Stimulated activated CD4-positive, alpha-beta T cell treated with anti-CD3 and anti-CD28 coated beads, Interleukin-15, amount 100 ng/mL, for 24 hours (primary cell): ENCODE measurements at places on chromosomes 6 and 20.
A peak's percentile ranks its signal among the peaks of the same experiment; 100 is the strongest.

DNA sequence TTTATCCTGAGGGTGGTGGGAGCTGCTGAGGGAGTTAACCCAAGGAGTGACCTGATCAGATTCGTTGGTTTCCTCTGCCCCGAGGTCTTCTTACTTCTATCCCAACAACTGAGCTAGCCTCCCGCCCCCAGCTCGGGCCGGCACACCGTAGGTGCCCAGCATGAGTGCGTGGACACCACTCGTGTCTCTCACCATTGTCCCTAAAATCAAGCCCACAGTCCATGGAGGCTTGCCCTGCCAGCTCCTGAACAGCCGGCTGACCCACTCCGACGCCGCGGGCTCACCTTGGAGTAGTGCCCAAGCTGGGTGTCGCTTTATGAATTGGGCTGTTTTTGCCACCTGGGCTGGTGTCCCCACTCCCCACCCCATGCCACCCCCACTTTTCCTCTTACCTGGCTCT lies 59.0 kb upstream of the CCDC167 start:
- DNase-seq, result no peak

- DNase-seq, result no peak
These were observed 11.1 kb upstream of the PPP1R3G start for GRCh38 chr6:5073992-5074391.

DNA sequence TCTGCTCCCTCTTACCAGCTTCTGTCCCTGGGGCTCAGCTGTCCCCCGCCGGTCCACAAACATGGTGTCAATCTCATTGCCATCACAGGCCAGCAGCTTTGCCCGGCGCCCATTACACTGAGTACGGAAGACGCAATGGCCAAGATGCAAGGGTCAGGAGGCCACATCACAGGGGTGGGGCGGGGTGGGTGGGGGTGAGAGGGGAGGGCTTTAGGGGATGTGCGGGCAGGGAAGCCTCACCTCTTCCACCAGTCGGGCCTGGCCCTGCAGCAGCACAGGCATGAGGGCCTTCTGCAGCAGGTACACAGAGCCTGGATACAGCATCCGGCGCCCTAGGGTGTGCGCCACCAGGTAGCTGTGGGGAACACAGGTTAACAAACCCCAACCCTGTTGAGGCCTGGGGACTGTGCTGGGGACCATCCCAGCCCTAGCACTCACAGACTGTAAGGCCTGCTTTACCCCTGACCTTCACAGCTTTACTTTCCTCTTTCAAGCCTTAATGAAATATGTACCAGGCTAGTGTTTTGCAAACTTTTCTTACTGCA lies 10.8 kb upstream of the LY6G5C start:
- DNase-seq, result no peak

DNA sequence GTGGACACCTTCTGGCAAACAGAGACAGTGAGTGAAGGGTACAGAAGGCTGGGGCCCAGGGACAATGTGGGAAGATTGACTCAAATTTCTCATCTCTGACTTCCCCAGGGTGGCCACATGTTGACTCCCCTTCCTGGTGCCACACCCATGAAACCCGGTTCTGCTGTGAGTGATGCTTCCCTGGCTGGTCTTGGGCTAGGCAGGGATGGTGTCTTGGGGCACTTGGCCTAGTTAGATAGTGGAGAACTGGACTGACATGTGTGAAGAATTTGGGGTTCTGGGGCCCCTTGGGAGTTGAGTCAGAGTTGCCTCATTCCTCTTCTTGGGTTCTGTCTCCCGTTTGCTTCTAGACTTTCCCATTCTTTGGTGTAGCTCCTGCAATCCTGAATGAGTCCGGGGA lies 34.2 kb downstream of the GSS start:
- DNase-seq, result peak; percentile 32

DNA sequence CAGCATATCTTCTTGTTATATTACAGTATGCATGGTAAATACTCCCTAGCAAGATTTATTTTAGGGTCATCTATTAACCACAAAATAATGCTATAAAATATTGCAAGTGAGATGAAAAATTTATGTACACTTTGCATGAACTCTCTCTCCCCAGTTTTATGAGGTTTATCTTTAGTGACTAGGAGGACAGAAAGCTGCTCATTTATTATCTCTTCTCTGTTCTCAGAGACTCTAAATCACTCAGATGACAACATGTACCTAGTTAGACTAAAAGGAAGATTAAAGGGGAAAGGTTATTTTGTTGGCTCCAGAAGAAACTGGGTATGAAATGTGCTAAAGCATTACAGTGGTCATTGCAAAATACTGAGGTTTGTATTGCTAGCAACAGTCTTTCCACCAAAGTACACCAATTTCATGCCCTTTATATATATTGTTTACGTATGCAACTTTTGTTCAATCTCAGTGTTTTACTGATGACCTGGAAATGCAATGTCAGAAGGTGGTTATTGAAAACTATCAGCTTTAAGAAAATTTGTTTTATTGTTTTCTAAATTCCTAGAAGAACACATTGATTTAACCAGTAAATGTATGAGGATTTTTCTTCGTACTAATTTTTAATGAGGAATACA lies 11.8 kb downstream of the RFX6 start:
- DNase-seq, result no peak

DNA sequence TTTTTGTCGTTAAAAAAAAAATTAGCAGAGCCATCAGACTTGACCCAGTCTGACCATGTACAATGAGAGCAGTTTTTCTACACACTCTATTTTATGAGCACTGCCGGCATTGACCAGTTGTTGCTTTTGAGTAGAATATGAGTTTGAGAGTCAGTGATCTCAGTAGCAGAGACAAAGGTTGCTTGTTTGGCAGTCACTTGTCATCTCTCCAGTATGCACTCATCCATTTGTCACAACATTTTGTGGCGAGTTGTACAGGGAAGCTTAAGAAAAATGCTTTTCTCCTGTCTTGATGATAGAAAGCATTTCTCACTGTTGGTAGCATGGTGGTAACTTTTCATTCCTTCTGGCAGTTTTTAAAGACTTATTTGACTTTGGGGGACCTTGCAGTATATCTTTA lies 159.9 kb downstream of the MMS22L start:
- no peak for DNase-seq

GRCh38 chr20:21137078-21137477 lies 11.2 kb downstream of the KIZ start:
- DNase-seq, result no peak

GRCh38 chr20:10558635-10559187 lies 115.1 kb downstream of the JAG1 start:
- peak; percentile 46 for DNase-seq

DNA sequence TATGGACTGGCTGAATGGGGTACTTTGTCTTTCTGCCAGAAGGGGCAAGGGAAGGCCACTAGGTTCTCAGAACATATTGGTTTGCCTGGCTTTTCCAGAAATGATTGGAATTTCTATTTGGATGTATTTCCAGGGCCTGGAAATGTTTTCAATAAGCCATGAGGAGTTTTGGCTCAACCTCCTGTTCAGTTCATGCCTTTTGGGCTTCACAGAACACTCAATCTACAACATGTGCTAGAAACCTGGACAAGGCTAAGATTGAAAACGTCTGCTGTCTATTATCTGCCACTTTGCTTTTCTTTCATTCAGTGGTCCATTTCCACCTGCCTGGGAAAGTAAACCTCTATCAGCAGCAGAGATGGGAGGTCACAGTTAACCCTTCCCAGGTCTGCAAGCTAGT lies 793.4 kb downstream of the TENT5A start:
- DNase-seq, result no peak

- no peak for DNase-seq
These were observed 203.1 kb downstream of the TSHZ2 start for GRCh38 chr20:53175135-53175780.

GRCh38 chr20:12875510-12875909 lies 133.3 kb upstream of the SPTLC3 start:
- DNase-seq, result no peak

DNA sequence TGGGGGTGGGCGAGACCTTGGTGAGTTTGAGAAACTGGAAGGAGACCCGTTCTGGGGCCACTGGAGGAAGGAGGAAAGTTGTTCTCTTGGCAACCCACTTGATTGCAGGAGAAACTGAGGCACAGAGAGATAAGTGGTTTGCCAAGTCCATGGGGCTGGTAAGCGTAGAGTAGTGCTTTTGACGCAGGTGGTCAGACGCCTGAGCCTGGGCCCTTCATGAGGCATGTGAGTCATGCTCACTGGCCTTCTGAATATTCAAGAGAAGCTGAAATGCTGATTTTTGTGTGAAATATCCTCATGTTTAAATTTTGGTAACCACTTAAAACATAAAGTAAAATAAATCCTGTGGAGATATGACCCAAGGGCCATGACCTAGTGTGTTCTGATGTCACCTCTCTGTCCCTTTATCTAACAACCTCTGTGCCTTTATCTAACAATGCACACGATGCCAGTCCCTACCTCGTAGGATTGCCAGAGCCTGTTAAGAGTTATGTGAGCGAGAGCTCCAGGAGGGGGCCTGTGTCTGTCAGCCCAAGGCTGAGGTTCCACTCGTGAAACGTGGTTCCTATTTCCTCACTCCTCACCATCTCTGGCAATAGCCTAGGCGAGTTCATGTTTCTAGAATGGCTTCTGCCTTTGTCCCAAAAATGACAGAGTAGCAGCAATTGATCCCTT lies 32.8 kb upstream of the PMEPA1 start:
- DNase-seq, result no peak

- no peak for DNase-seq
These were observed 99.2 kb downstream of the QKI start for GRCh38 chr6:163513570-163514166.

DNA sequence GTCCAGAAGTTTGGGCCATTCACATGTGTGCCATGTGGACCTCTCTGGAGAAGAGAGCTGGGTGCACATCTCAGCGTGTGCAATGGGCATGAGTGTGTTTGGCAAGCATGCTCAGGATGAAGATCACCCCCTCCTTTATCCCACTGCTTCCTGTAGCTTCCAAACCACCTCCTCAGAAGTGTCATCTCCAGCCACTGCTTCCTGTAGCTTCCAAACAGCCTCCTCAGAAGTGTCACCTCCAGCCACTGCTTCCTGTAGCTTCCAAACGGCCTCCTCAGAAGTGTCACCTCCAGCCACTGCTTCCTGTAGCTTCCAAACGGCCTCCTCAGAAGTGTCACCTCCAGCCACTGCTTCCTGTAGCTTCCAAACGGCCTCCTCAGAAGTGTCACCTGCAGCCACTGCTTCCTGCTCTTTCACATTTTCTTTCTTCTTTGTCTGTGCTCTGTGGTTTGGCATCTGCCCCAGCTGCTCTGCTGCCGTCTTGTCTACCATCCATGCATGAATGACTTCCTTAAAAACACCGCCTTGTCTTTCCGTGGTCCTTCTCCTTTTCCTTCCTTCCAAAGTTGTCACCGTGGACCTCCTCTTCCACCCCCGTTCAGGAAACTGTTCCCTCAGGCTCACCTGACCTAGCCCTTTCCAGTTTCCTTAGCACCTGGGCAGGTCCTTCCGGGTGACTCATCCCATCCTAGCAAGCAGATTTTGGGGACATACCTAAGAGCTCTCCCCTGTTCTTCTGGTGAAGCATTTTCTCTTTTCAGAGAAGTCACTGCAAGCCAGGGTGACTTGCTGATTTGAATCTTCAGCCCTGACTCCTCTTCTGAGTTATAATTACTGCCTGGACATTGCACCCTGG lies 43.5 kb upstream of the TIAM2 start:
- peak; percentile 5 for DNase-seq

- DNase-seq, result no peak
These were observed 97.8 kb downstream of the PLEKHG1 start for GRCh38 chr6:150697515-150697914.

GRCh38 chr6:16850681-16851026 lies 89.4 kb upstream of the ATXN1 start:
- no peak for DNase-seq

- DNase-seq, result peak; percentile 9
These were observed 351 bp downstream of the AURKA start for GRCh38 chr20:56391596-56392131.

- DNase-seq, result peak; percentile 66
These were observed 71.5 kb upstream of the RIPOR2 start for GRCh38 chr6:25007269-25007699.

- DNase-seq, result peak; percentile 0
These were observed 1.8 kb downstream of the TUBB1 start for GRCh38 chr20:59020938-59021551.
